ENCODE measurements at places on chromosomes 2 and 18. TPM values are rescaled to one million over a fixed set of nuclear protein-coding genes. Genes with fewer than 3 reads are reported as not detected.

Gene NR4A2
- 1.3 TPM for total RNA-seq

Gene CETN1
- total RNA-seq = not detected

Gene ORC2
- total RNA-seq = 25.4 TPM

Gene ELOA2
- not detected for total RNA-seq

Gene SNED1
- 0.48 TPM for total RNA-seq

Gene KCNJ3
- not detected for total RNA-seq

- no peak for DNase-seq
Observed at GRCh38 chr18:13608791-13609532, 117.4 kb downstream of the FAM210A start.

DNA sequence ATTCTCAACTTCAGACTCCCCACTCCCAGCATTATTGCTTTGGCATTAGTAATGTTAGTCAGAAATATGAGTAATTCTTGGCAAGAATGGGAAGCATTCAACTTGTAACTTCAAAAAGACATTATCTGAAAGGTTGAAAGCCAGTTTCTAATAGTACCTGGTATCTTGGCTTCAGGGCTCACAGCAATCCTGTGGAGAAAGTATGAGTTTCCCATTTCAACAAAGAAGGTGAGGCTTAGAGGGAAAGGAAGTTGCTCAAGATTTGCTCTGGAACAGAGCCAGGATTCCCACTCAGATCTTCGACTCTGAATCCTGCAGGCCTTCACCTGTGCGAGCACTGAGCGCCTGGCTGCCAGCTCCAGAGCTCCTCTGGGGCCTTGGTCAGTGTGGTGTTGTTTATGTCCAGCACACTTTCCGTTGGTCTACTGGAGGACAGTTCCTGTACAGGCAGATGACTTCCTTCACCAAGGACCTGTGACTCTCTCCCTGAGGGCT is 136.1 kb downstream of the MCFD2 start:
- peak; percentile 52 for DNase-seq

DNA sequence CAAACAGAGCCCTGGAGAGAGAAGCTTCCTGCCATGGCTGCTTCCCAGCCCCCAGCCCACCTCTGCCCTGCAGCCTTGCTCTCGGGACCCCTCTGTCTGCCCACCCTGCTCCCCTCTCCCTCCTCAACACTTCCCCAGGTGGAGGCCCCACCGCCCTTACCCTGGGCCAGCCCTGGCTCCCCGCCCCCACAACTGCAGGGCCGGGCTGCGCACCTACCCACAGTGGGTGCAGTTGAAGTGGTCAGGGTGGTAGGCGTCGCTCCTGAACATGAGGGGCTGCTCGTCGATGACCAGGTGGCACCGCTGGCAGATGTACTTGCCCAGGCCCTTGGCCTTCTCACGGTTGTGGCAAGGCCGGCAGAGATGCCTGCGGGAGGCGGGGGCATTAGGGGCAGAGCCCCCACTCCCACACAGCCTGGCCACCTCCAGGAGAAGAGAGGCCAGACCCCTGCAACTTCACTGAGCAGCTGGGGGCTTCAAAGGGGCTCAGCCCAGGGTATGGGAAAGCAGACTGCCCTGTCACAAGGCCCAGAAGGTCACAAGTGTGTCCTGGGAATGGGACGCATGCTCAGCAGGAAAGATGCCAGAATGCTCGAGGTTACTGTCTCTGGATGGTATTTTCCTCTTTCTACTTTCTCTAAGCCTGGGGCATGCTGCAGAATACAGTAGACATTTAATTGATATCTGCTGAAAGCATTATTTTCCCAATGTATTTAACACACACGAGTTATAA is 3.1 kb upstream of the GPR17 start:
- DNase-seq = no peak

- DNase-seq = peak; percentile 86
Observed at GRCh38 chr18:58578835-58579560, 49.9 kb downstream of the ALPK2 start.

DNA sequence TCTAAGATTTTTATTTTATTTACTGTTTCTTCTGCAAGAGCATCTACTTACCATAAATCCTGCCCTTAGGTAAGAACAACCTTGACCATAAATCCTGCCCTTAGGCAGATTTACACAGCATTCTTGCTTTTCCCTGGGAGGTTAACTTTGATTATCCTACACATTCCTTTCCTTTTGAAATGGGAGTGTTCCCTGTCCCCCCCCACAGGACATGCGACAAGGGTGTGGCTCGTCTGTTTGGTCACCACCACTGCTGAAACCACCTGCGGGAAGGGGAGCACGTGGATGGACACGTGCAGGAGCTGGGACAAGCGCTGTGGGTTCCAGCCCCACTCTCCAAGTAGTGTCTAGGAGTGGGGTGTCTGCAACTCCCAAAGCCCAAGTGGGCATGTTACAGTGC is 239.3 kb upstream of the SP5 start:
- no peak for DNase-seq

- no peak for DNase-seq
Observed at GRCh38 chr18:46340716-46341115, 236.5 kb downstream of the HAUS1 start.

DNA sequence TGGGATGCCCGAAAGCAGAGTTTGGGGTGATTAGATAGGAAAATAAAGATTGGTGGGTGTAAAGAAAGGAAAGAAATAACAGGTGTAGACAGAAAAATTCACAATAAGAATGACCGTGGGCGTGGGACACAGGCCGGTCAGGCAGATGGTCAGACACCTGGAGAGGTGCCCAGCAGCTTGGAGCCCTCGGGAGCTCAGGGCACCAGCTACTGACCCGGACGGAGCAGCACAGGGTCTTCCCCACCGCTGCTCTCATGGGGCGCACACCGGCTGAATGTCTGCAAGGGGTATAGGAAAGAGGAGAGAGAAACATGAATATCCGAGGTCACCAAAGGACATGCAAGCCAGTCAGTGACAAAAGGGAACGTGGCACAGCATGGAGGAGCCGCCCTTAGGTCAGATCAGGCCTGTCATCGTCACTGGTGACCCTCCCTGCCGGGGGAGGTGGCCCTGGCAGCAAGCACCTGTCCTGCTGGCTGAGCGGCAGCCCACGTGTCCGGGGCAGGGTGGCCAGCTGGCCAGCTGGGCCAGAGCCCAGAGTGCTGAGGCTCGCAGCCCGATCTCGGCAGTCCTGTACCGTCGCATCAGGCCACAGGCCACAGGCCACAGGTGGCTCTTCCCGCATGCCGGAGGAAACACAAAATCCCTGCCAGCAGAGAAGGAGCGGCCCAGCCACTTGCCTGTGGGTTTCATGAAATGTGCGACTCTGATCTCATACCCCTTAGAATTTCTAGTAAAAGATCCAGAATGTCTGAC is 112.0 kb upstream of the NDUFV2 start:
- DNase-seq = peak; percentile 60

- DNase-seq = no peak
Observed at GRCh38 chr2:123791684-123792083, 233.4 kb upstream of the CNTNAP5 start.

DNA sequence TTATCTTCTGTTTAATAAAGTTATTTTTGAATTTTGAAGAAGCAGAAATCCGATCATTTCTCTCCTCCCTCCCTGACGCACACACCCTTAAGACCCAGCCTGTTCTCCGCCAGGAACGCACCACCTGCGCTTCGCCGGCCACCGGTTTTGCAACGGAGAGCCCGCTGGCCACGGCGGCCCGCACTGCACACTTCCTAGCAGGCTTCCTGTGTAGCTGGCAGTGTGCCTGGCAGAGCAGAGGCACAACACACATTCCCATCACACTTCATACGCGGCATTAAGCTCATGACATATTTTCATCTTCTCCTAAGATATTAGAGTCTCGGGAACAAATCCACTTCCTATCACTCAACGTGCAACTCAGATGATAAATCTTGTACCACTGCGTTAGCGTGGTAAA is 148.0 kb downstream of the HDAC4 start:
- no peak for DNase-seq

DNA sequence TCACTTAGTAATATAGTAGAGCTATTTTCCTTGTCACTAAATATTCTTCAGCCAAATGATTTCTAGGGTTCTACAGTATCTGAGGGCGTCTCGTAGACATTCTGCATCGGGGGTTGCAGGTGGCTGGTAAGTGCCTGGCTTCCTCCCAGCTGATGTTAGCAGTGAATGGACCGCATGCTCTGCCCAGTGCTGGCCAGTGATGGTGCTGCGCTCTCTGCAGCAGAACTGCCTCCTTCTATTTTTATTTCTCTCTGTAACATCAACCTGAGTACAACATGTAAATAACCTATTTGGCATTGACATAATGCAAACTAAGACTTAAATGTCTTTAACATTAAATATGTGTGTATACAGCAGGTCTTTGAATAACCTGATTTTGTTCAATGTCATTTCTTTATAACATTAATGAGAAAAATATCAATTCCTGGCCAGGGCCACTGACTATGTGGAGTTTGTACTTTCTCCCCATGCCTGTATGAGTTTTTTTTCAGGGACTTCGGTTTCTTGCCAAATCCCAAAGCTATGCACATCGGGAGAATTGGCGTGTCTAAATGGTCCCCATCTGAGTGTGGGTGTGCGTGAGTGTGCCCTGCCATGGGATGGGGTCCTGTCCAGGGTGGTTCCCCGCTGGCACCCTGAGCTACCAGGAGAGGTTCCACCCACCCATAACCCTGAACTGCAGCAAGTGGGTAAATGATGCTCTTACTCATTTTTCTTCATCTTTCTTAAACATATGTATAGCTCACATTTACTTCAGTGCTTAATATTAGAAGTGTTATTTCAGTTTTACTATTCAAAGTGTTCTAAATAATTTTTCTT is 278.2 kb upstream of the EPAS1 start:
- no peak for DNase-seq

DNA sequence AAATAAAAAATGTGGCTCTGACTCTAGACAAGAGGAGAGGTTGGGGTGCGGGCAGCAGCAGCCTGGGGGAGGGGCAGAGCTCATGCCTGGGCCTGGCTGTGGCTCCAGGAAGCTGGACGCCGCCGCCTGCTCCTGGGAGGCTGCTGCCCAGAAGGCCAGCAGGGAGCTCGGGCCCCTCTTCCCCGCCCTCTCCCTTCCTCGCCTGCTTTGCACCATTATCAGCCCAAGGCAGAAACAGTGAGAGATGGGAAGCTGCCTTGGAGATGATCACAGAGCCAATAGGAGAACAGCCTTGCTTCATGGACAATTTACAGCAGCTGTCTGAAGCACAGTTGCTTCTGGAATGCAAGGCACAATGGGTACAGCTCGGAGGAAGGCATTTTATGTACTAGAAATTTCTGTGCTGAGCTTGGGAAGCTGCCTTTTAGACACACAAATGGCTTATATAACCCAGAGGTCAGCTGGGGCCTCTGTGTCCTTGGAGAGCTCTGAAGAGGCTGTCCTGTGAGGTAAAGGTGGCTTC is 55.3 kb upstream of the AFF3 start:
- DNase-seq = peak; percentile 46

DNA sequence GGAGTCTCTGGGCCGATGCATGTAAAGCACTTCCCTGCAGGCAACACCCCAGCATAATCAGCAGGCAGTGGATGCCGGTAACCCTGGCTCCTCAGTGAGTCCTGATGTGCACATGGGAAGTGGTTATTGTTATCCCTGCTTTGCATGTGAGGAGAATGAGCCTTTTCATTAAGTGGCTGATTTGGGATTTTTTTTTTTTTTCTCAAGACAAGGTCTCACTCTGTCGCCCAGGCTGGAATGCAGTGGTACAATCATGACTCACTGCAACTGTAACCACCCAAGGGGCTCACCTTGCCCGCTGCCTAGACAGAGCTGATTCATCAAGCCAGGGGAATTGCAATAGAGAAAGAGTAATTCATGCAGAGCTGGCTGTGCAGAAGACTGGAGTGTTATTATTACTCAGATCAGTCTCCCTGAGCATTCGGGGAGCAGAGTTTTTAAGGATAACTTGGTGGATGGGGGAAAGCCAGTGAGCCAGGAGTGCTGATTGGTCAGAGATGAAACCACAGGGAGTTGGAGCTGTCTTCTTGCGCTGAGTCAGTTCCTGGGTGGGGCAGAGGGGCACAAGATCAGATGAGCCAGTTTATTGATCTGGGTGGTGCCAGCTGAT is 95.4 kb downstream of the SOCS6 start:
- DNase-seq = peak; percentile 92

DNA sequence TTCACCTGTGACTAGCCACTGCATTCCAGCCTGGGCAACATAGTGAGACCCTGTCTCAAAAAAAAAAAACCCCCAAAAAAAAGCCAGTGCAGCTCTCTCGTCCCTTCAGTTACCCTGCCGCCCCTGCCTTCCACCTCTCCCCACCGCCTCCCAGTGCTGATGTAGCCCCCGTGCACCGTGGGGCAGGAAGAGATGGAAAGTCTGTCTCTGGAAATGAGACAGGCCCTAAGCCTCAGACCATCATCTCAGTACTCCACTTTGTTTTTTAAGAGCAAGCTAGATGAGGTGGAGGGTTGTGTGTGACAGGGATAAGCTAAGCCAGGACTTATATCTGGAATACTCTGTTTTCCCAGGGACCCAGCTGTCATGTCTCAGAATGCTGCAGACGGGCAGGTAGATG is 32.0 kb downstream of the MERTK start:
- DNase-seq = no peak

DNA sequence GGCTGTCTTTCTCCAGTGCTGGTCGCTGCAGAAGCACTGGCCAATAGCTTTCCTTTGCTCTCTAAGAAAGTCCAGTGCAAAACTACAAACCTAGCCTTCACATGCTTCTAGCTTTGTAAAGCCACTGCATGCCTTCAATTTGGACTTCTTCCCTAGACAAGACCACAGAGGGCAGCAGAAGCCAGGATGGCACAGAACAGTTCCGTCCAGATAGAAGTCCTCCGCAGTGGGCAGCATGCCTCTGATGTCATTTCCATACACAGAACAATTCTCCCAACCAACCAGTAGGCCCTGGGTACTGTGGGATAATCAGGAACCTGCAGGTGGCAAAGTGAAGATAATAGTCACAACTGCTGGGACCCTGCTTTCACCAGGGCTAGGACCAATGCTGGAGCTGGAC is 3.3 kb downstream of the ST6GAL2 start:
- DNase-seq = no peak

- DNase-seq = no peak
Observed at GRCh38 chr2:10140841-10141610, 18.5 kb downstream of the RRM2 start.

DNA sequence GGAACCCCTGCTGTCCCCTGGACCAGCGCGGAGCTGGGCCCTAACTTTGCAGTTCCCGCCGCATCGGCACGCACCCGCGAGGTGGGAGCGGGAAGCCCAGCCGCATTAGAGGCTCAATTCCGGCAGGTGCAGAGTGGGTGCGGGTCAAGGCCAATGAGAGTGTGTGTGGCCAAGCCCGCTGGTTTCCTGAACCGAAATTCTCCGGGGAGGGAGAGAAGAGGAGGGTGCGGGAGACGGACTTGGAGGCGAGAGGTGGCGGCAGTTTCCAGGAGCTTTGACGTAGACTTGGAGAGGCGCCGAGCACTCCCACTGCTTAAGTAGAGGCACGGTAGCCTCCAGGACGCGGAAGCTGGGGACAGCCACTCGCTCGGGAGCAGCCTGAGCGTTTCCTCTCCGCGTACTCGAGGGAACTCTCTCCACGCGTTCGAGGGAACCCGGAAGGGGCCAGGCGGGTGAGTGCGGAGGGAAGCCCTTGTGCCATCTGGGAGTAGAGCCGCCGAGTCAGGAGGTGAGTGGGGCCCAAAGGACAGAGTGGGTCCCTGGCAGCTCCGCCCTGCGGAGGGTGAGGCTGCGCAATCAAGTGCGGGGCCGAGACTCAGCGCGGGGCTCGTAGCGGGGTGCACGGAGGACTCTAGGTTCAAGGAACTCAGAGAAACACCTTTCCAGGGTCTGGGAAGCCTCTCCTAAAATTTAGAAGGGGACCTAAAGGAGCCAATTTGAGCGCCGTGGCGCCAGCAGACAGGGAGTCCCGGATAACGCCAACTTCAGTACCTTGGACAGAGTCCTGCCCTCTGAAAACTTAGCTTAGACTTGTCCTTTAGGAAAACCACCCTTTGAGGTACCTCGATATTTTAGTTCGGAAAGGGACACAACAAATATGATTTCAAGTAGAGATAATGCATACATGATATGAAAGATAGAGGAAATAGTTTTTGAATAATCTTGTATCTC is at the start of gene FAM237A:
TSS of gene FAM237A (plus strand) at position 413 of the 951 bp plus-strand sequence. CDS start 1,750 bp downstream, outside the sequence.
- peak; percentile 48 for DNase-seq

Data from astrocyte (in vitro differentiated cells and primary cell).